Panc1 (cell line): ENCODE measurements at places on chromosomes 16 and 17. TPM values are rescaled to one million over a fixed set of nuclear protein-coding genes. Genes with fewer than 3 reads are reported as not detected.

ALOXE3 gene
- total RNA-seq = 0.46 TPM

BEAN1 gene
- not detected for total RNA-seq

SEZ6 gene
- not detected for total RNA-seq

DNA sequence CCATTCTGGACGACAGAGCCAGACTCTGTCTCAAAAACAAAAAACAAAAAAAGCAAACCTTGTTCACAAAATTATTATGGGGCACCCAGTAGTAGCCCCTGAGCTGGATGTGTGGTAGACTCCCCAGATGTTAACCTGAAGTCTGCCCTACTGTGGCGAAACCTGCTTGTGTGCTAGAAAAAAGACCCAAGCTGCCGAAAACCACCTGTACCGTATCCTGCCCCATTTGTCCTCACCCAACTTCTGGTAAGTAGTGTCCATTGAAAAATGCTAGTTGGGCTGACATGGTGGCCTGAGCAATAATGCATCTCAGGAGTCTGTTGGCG, 9.1 kb downstream of the RMI2 start:
- DNase-seq = no peak

DNA sequence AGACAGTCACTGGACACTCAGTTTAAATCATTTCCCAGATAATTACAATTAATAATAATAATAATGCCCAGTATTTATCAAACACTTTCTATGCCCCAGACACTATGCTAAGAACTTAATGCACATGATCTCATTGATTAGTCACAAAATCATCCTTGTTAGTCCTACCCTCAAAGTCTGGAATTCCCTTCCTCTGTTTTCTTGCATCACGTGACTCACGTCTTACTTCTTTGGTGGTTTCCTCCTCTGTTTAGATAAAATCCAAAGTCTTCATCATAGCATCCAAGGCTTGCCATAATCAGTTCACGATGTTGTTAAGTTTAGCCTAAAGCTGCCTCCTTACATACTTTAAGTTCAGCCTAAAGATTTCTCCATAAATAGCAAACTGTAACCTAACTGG, 471.9 kb downstream of the PMP22 start:
- no peak for DNase-seq

GRCh38 chr16:71961066-71962039, 38.8 kb downstream of the PKD1L3 start:
- DNase-seq = peak; percentile 63

- no peak for DNase-seq
Observed at GRCh38 chr16:69711115-69711740, 15.1 kb downstream of the NQO1 start.

GRCh38 chr17:73738751-73739575, 94.7 kb upstream of the SDK2 start:
- no peak for DNase-seq

- no peak for DNase-seq
Observed at GRCh38 chr16:7303660-7304200, 28.9 kb upstream of the RBFOX1 start.

- no peak for DNase-seq
Observed at GRCh38 chr17:38982858-38983746, 15.9 kb upstream of the FBXO47 start.

DNA sequence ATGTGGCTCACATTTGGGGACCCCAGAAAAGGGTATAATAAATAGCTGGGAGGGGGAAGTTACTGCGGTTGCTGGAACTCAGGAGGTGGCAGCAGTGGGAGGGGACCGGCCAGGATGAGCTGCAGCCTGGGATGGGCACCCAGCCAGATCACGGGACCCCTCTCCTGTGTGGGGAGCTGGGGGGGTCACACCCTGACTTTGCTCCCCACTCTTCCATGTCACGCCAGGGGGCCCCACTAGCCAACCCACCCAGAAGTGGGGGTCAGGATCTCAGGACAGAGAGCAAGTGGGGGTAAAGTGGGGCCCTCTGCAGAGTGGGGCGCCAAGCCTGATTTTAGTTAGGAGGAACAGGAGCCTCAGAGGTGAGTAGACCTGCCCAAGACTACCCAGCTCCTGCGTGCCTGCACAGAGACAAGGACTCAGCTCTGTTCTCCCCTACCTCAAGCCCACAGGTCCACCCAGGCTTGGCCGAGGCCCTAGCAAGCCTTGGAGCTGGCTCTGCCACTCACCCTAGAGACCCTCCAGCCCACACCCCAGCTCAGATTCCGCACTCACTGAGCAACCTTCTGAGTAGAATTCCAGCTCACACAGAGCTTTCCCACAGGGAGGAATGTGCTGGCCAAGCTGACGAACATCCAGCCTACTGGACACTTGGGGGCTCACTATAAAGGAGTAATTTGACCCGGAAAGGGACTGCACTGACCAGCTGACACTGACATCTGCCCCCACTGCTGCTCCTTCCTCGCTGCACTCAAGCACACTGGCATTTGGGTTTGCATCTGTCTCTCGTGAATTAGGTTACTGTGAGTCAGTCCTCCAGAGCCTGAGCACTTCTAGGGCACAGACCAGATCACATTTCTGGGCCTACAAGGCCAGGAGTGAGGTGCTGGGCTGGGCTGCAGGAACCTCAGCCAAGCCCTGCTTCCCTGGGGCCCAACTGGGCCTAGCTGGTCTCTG, 310.1 kb downstream of the C16orf95 start:
- DNase-seq = no peak
